ENCODE measurements at places on chromosomes 7 and 10. TPM values are rescaled to one million over a fixed set of nuclear protein-coding genes. Genes with fewer than 3 reads are reported as not detected.

Gene OGDHL
- total RNA-seq: 7.5 TPM

Gene SOSTDC1
- total RNA-seq: 13.1 TPM

Gene FGFR2
- total RNA-seq: 77.9 TPM

Gene MYOF
- total RNA-seq: 2.5 TPM

Gene MKI67
- 8.5 TPM for total RNA-seq

Gene ANK3
- total RNA-seq: 552 TPM
